Stimulated activated CD4-positive, alpha-beta T cell treated with anti-CD3 and anti-CD28 coated beads, Interleukin-2, amount 100 ng/mL, for 48 hours (primary cell): ENCODE measurements at places on chromosomes 4 and X.

GRCh38 chrX:118603981-118604380, 108.4 kb downstream of the DOCK11 start:
- peak; percentile 5 for DNase-seq

- no peak for DNase-seq
Measured at GRCh38 chrX:81527881-81528440, 326.1 kb downstream of the SH3BGRL start.

DNA sequence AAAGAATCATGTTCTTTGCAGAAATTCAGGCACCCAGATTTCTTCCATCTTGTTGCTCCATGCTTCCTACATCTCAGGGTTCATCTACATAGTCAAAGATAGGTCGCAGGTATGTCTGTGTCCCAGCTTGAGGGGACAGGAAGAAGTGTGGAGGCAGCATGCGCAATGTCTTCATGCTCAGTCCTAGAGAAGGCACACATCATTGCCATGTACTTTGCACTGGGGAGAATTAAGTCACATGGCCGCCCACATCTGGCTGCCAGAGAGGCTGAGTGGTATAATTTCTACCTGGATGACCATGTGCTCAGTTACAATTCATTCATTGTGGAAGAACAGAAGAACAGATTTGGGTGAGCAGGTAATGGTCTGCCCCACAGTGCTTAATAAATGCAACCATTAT, 54.1 kb downstream of the GAB1 start:
- no peak for DNase-seq

- no peak for DNase-seq
Measured at GRCh38 chr4:47383829-47384427, 79.6 kb downstream of the COMMD8 start.

DNA sequence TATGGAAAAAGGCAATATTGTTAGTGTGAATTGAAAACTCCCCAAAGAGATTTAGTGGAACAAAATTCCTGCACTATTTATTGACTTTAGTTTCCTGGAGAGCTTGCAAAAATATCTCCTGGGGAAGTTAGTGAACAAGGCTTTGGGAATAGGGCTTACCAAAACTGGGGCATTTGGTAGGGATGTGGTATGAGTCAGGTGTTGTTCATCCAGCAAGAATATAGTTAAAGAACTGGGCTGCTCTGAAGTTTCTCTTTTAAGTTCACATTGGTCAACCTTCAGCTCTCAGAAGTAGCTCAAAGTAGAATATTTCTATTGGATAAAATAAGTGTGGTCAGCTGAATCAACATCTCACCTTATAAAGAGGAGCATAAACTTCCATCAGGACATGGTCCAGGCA, 185.0 kb downstream of the CPE start:
- DNase-seq, result no peak

- no peak for DNase-seq
Measured at GRCh38 chr4:126794363-126794762, 838.4 kb upstream of the INTU start.

GRCh38 chr4:143358923-143359643, 22.4 kb downstream of the GAB1 start:
- DNase-seq, result no peak

- no peak for DNase-seq
Measured at GRCh38 chr4:123361195-123361861, 35.3 kb upstream of the SPRY1 start.

- no peak for DNase-seq
Measured at GRCh38 chr4:30314001-30314400, 406.2 kb upstream of the PCDH7 start.

DNA sequence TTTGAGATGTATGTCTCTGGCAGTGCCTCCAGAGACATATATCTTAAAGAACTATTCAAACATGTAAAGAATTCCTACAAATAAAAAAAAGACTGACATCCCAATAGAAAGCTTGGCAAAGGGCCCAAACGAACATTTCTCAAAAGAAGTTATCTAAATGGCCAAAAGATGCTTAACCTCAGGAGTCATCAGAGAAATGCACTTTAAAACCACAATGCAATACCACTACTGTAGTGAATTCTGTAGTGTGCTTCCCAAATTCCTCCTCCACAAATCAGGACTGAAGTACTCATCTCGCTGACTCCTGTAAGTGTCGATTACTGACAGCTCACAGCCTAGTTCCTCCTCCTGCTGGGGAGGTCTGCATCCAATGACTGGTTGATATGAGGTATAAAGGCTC, 129.0 kb upstream of the MAMLD1 start:
- DNase-seq, result no peak

DNA sequence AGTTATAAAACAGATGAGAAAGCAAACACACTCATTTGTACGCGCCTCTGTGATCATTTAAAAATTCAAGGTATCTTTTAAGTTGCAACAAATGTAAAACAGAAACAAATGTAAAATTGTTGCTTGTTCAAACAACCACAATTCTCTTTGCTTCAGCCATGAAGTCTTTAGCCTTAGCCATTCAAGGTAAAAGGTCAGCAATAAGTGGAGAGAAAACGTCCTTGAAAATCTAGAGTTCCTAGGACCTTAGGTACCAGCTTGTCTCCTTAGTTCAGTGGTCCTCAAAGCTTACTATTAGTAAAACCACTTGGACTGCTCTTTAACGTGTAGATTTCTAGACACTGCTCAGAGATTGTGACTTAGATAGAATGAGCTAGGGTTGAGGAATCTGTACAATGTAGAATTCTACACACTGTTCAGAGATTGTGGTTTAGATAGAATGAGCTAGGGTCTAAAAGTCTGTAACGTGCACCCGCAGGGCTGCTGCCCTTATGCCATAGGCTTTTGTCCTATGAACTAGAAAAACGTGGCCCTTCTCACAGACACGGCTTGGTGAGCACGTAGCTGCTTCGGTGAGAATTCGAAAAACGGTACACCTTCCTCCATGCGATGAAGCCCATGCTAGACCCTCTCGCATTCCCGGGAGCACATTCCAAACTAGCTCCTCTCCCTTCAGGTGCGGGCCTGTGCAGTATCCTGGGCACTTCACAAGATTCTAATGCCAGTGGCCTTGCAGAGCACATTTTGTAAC, 1.7 kb downstream of the PLAC8 start:
- peak; percentile 20 for DNase-seq

GRCh38 chr4:137861682-137862081, 329.4 kb upstream of the PCDH18 start:
- no peak for DNase-seq

GRCh38 chr4:186081202-186081807, 12.3 kb downstream of the TLR3 start:
- DNase-seq, result no peak

DNA sequence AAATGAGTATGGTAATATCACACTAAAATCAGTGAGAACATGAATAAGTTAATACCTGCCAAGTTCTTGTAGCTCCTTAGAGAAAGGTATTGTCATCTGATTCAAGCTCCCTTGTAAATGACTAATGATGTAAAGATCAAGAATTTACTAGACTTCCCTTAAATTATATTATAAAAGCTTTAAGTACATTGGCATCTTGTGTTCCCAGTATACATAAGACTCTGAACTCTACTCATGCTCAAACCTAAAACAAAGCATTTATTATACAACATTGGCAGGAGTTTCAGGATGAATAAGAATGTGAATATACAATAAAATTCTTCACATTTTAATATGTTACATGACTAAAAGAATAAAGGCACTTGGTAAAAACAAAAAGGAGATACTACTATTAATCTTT, 126.8 kb upstream of the UNC5C start:
- no peak for DNase-seq

- DNase-seq, result no peak
Measured at GRCh38 chr4:113106108-113106507, 56.7 kb downstream of the ANK2 start.

GRCh38 chrX:14228611-14229010, 198.9 kb upstream of the GEMIN8 start:
- no peak for DNase-seq

DNA sequence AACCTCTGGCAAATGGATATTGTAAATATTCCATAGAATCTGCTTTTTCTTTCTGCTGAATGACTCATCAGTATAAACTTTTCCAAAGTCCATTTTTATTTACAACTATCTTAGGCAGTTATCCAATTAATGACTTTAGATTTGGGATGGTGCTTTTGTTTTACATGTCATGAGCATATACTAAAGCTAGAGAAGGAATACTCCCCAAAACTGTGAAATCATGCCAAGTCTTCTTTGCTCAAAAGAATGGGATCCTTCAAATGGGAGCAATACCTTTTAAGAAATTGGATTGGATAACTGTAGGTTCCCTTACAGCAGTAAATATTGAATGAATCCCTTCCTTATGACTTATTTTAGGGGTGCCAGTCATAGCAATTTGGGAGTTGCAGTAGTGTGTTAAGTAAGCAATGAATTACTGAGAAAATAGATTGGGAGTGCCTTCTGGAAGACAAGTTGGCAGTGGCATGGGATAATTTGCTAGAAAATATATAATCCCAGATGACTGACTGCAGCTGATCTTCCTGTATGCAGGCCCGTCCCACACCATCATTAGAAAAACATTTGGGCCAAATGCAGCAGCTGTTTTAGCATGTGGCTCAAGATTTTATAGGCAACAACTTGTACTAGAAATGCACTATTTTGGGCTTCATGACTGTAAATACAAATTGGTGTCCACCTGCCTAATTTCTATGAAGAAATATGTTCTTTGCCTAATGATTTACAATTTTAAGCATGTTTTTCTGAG, 2.8 kb downstream of the TMPRSS11D start:
- no peak for DNase-seq

- no peak for DNase-seq
Measured at GRCh38 chr4:25029479-25030276, 1.1 kb downstream of the LGI2 start.

GRCh38 chr4:167555338-167556022, 321.2 kb upstream of the SPOCK3 start:
- DNase-seq, result no peak

GRCh38 chr4:52643785-52644244, 15.3 kb downstream of the USP46 start:
- DNase-seq, result no peak

- no peak for DNase-seq
Measured at GRCh38 chr4:184448821-184449220, 25.5 kb downstream of the IRF2 start.

DNA sequence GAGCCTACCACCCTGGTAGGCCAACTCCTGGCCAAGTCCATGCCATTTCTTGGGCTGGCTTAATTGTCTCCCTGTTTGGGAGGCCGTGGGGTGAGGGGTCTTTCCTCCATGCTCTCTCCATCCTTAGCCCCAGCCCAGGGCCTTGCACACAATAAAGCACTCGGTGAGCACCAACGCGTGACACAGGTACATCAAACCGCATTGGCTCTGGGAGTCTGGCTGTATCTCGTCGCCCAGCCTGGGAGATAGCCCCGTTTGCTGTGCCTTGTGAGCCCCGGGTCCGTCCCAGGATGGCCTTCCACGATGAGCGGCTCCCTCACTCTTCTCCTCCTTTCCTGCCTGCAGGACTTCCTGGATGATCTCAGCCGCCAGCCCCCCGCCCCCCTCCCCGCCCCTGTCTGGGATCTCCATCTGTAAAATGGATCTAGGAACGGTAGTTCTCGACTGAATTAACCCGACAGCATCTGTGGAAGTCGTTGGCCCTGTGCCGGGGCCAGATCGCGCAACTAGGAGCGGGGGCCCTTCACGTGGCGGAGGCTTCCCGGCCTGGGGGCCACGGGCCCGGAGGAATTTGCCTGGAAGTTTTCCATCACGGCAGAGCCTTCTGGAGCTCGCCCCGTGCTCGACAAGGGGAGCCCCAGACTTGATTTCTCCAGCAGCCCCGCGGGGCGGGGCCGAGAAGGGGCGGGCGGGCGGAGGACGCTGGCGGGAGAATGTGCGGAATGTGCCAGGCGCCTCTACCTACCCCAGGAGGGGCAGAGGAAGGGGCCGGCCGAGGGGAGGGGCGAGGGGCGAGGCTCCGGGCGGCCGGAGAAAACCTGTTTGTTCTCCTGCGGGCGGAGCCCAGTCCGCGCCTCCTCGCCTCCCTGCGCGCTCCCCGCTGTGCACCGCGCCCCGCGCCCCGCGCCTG, at the start of gene ZNF185:
ZNF185 (plus strand) TSS at position 846 of the 910 bp plus-strand sequence. CDS start 16,423 bp downstream, outside the sequence.
- no peak for DNase-seq

DNA sequence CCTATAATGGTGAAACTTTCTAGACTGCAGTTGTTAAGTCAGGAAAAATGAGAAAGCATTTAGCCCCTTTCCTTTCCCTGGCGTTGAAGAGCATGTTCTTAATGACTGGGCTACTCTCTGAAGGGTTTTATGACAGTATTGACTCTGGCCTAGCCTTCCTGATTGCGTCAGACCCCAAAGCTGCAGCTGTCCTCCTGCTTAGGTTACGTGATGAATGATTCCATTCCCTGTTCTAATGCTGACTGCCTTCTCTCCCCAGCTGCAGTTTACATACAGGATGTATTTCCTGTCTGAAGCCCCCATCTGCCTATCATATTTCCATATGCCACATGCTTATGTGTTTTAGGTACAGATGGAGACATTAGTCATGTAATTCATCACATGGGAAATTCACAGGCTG, 105.8 kb upstream of the EGFL6 start:
- DNase-seq, result no peak

- no peak for DNase-seq
Measured at GRCh38 chr4:28973587-28974350, 1746.4 kb upstream of the PCDH7 start.

GRCh38 chr4:24164054-24164693, 274.3 kb upstream of the PPARGC1A start:
- no peak for DNase-seq

DNA sequence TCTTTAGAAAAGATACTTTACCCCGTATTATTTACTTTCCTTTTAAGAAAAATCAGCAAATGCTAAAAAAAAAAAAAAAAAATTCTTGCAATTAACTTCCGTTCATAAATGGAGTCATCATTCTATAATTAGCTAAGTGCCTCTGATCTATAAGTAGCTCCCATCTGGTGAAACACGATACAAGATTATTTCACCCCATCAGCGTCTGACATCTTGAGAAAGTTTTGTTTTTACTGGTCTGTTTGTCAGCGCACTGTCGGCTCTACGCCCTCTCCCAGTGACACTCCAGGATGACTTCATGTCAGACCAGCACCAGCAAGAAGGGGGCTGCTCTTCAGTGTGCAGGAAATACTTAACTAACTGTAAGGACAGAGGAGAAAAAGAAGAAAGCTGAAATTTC, 108.3 kb downstream of the AFAP1 start:
- no peak for DNase-seq

GRCh38 chr4:74473155-74473811, 28.3 kb downstream of the AREG start:
- no peak for DNase-seq

- no peak for DNase-seq
Measured at GRCh38 chrX:119698845-119699244, 5.9 kb upstream of the SEPTIN6 start.

- DNase-seq, result peak; percentile 52
Measured at GRCh38 chrX:47366041-47366722, 4.2 kb upstream of the ZNF157 start.

- no peak for DNase-seq
Measured at GRCh38 chr4:25330905-25331808, 18.6 kb downstream of the ZCCHC4 start.

- no peak for DNase-seq
Measured at GRCh38 chrX:149707147-149707901, 4.5 kb upstream of the MAGEA11 start.

DNA sequence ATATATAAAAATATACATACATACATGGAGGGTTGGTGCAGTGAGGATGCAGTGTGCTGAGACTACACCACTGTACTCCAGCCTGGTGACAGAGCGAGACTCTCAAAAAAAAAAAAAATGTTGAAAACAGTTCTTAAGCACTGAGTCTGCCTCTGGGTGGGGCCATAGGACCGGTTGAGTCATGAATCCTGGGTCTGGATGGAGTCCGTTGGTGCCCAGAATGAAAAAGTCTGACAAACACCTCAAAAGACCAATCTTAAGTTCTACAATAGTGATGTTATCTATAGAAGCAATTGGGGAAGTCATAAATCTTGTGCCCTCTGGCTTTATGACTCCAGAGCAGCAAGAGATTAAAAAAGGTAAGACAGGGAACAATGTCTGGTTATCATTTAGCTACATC, 70.4 kb downstream of the FGFBP1 start:
- no peak for DNase-seq
